ENCODE measurements at places on chromosomes 4 and X.

- no peak for DNase-seq
Measured at GRCh38 chr4:164716901-164717300, 37.0 kb upstream of the SMIM31 start.

DNA sequence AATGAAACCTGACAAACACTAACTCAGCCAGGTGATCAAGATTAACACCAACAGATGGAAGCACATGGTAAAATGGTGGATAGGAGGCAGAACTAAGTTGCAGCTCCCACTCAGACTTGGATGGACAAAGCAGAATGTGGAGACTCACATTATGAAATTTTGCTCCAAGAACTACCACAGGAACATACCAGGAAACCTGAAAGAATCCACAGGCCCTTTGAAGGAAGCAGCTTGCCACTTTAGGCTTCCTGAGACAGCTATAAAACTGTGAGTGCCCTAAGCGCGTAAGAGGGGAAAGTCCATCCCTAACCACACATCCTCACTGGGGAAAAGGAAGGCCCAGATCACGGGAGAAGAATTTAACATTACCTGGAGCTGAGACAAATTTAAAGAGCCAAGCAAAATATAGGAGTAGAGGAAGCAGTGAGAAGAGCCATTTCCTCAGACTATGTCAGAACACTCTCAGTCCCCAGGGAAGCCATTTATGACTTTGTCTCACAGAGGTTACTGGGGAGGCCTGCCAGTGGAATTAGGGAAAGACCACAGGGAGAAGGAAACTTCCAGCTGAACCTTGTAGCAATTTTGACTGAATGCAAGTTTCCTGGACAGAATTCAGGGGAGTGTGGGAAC, 224.5 kb downstream of the TEX13C start:
- DNase-seq, result no peak

GRCh38 chrX:39755143-39756032, 342.4 kb downstream of the BCOR start:
- DNase-seq, result no peak

DNA sequence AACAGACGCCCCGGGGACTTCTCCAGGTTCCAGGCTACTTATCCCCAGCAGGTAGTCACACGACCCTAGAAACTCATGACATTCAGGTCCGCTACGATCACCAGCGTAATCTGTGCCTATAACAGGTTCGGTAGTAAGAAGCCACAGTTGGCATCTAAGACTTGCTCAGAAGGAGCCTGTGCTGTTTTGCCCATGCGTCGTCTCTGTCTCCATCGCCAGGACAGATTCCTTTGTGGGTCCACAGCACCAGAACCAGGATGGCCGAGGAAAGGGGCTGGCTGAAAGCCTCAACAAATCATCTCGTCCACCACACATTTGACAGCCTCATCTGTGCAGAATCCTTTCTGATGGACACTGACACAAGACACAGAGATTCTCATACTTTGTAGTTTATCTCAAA, 319.5 kb upstream of the AGA start:
- DNase-seq, result no peak

GRCh38 chr4:160510928-160511327, 1408.0 kb downstream of the RAPGEF2 start:
- no peak for DNase-seq

GRCh38 chr4:73735231-73735630, 5.1 kb upstream of the CXCL8 start:
- DNase-seq, result no peak

DNA sequence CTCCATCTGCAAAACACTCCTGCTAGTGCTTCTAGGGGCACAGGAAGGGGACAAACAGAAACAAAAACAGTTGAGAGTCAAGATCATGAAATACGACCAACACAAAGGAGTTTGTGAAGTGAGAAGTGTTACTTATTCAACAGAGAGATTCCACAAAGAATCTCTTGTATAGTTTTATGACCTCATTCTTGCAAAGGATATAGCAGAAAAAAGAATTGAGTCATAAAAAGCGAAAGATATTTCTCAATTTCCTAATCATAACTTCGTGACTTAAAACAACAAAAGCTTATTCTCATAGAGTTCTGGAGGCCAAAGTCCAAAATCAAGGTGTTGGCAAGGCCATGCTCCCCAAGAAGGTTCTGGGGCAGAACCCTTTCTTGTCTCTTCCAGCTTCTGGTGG, 40.7 kb downstream of the TIGD4 start:
- DNase-seq, result no peak

DNA sequence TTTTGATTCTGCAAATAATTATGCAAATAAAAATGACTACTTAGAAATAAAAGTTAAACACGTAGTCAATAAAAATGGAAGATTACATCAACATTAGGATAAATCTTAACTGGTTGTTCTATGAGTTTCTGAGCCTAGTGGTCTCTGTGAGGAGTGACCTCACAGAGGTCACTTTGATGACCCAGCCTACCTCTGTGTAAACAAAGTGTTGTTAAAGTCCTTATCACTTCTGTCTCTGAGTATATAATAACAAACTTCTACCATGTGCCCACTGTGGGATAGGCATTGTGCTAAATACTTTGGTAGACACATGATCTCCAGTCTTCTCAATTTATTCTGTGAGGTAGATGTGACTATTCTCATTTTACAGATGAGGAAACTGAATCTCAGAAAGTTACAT, 85.4 kb downstream of the PDE5A start:
- no peak for DNase-seq

- DNase-seq, result no peak
Measured at GRCh38 chr4:74805601-74806000, 11.3 kb upstream of the BTC start.

DNA sequence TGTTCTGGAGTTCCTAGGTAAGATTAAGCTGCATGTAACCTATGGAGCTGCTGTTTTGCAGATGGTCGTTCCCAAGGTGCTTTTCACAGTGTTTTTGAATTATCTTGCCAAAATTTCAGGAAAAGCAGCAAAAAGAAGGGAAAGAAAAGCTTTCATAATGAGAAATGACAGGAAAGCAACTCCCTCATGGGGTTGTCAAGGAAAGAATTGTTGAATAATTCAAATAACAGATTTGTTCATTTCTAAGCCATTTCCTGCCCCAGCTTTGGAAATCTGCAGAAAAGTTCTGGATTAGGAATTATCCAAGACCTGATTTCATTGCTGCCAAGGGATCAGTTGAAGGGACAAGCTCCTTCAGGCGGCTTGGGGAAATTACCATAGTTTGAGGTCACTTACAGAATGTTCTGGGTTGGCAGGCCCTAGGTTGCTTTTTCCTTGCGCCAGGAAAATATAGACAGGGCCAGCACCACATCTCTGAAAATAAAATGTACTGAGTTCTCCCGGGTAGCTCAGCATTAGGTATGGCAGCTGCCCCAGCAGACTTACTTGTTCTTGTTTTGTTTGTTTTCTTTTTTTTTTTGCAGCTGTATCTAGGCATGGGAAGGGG, 354.7 kb downstream of the STIM2 start:
- no peak for DNase-seq

DNA sequence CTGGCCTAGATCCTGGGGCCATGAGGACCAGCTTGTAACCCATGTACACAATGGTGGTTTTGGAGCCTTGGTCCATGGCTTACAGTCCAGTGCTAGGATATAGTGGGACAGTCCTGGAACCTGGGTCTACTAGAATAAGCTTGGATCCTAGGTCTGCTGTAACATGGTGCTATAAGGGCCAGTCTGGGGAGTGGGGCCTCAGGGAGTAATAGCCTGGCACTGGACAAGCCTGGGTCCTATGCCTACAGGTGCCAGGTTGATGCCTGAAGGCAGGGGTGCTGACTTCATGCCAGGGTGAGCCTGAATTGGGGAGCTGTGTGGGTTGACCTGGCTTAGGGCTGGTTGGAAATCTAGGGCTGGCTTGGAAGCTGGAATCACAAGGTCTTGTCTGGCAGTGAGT, 756.3 kb upstream of the ADGRL3 start:
- no peak for DNase-seq

- no peak for DNase-seq
Measured at GRCh38 chr4:87941537-87942392, 33.7 kb upstream of the SPP1 start.
